AG08396 (cell line): ENCODE measurements at places on chromosomes 7 and 10.
A peak's percentile ranks its signal among the peaks of the same experiment; 100 is the strongest.

GRCh38 chr10:17510242-17510908 lies 56.0 kb upstream of the ST8SIA6 start:
- no peak for DNase-seq

GRCh38 chr10:68253346-68253745 lies 21.4 kb upstream of the ATOH7 start:
- no peak for DNase-seq

- no peak for DNase-seq
These were observed 129.0 kb downstream of the INHBA start for GRCh38 chr7:41573862-41574261.

- DNase-seq, result no peak
These were observed 115.5 kb downstream of the PHTF2 start for GRCh38 chr7:77913977-77914607.

DNA sequence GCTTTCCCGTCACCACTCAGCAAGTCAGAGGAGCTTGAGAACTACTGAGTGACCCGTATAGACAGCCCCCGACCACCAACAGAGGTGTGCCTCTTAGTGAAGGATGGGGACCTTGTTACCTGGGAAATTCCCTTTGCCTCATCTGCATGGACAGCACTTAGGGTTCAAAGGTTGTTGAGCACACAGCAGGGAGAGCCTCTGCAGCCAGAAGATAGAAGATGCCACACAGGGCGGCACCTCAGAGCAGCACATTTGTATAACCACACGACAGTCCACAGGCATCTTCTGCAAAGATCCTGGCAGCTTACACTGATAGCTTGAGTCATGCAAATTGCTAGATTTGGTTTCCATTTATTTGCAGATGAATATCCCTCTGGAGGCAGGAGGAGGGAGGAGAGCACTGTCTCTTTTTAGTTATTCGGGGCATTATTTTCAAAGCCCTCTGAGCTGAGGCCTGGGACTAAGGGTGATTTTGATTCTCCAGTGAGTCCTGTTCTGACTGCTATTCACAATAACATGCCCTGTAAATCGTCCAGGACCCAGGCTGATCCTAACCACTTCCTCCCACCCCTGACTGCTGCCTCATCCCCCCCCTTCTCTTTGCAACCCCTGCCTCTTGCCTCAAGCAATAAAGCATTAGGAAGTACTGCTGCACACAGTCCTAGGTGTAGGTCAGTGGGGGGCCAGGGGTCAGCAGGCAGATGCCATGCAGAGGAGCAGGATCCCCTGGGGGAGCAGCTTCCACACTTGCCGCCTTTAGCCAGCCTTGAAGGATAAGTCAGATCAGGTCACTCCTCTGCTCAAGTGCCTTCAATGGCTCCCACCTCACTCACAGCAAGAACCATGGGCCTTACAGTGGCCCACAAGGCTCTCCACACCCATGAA lies 24.6 kb upstream of the INMT start:
- DNase-seq, result no peak

DNA sequence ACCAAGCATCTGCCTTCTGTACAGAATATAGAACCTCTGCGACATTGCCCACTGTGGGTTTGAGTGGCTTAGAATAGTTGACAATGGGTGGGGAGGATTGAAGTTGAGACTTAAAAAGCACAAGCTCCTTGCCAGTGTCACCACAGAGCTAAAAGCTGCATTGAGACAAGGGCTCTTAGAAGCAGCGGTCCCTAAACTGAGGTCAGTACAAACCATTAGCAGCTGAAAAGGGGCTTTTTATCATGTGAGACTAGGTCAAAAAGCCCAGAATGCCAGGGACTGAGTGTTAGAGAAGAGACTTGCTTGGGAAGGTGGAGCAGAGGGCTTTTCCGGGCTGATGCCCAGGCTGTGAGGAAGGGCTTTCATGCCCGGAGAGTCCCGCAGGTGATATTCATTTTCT lies 91.3 kb downstream of the POU6F2 start:
- DNase-seq, result no peak

DNA sequence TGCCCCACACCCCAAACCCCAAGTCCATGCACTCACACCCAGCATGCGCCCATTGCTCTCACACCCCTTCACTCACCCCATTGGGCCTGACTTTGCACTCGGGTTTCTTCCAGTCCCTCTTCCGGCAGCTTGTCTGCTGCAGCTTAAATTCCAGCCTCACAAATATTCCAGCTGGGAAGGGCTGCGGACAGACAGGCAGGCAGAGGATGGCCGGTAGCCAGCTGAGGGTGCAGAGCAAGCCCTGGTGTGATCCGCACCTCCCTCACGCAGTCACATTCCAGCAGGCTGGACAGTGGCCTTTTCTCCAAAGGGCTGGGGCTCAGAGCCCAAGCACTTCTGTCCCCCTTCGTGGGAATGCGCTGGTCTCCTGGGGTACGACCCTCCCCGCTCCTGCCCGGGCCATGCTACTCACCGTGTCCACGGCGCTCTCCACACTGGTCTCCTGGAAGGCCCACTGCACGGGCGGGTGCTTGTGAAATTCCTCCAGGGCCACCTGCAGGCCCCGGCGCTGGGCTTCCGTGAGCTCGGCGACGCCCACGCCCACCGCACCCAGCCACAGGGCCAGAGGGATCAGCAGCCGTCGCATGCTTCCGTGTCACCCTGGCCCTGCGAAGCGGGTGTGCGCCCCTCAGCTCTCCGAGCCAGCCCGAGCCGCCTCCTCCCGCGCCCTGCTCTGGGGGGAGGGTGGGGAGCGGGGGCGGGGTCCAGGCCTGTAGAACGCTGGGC lies 1.2 kb downstream of the RARRES2 start:
- DNase-seq, result peak; percentile 74
